Stimulated activated CD8-positive, alpha-beta memory T cell treated with anti-CD3 and anti-CD28 coated beads, Interleukin-7, amount 100 ng/mL, for 1 hour (primary cell): ENCODE measurements at places on chromosomes 4 and X.
A peak's percentile ranks its signal among the peaks of the same experiment; 100 is the strongest.

DNA sequence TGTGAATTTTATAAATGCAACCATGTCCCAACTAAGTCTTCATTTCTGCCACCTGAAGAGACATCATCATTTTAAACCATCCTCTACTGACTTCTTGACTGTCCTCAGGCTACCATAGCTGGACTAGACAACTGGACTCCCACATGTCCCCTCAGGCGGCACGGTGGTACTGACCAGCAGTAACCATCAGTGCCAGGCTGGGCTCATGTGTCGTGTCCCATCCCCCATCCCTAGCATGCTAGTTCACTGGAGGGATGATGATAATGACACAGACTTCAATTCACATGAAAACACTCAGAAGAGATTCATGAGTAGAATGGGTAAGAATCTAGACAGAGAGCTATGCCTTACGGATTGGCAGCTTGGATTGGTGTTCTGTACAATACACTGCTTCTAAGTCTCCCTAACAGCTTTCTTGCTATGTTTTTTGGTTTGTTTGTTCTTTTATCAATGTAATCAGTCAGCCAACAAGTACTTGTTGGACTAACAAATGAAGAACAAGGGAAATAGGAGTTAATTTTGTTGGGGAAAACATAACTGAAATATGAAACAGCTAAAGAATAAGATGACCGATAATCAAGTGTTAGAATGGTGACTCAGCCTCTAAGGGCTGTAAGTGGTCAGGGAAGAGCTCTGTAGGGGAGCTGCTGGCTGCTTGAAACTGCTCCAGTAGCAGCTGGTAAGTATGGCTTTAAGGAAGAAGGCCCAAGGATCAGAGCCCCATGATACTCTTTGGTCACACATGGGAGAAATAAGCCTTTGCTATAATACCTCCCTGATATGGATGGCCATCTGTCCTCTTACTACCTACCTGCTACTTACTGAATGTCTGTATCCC, 10.3 kb downstream of the ZDHHC9 start:
- DNase-seq: no peak

- no peak for DNase-seq
Observed at GRCh38 chr4:78902298-78902697, 36.9 kb downstream of the PAQR3 start.

DNA sequence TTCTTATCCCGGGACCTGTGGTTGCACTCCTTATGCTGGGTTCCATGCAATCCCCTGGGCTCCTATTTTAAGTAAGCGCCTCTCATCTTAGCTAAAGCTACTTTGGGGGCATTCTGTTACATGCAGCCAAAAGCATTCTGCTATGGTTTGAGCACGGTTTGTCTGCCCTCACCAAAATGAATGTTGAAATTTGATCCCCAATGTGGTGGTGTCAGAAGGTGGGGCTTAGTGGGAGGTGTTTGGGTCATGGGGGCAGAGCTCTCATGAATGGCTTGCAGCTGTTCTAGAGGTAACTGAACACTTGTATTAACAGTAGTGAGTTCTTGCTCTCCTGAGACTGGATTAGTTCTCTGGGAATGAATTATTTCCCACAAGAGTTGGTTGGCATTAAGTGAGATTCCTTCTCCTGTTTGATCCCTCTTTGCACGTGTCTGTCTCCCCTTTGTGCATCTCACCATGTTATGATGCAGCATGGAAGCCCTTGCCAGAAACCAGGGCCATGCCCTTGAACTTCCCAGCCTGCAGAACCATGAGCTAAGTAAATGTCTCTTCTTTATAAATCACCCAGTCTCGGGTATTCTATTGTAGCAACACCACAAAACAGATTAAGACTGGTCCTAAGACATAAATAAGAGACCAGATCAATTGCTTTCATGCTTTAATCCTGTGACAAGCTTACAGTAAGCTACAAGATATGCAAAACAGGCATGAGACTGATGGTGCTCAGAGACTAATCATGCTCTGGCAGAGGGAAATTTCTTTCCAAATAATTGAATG, 141.8 kb downstream of the TSPAN5 start:
- DNase-seq: no peak

- no peak for DNase-seq
Observed at GRCh38 chrX:68874076-68874475, 45.3 kb downstream of the EFNB1 start.

DNA sequence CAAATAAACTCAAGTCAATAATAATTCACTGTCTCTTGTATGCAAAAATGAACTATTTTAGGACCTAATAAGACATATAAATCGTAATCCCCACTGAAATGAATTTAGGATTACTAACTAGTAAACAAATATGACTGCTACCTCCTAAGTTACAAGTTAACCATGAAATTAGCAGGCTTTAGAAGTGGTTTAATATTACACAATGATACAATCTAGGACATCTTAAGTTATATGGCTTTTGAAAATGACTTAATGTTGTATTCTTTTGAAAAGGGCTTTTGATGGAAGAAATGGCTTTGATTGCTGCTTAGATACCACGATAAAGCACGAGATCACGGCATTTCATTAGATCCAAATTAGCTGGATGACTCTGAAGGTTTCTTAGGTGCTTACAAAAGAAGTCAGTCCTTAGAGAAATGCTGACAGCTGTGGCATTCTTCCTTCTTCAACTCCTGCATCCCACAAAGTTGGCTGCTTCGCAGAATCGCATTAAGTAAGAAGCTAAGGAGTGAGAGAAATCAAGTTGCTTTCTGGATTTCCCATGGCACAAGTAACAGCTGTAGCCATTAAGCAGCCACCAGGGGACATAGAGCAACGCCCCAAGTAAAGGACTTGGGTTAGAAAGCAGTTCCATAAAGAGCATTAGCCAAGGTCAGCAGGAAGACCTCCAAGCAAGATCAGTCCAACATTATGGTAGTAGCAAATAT, 6.9 kb downstream of the SLC10A7 start:
- DNase-seq: no peak

DNA sequence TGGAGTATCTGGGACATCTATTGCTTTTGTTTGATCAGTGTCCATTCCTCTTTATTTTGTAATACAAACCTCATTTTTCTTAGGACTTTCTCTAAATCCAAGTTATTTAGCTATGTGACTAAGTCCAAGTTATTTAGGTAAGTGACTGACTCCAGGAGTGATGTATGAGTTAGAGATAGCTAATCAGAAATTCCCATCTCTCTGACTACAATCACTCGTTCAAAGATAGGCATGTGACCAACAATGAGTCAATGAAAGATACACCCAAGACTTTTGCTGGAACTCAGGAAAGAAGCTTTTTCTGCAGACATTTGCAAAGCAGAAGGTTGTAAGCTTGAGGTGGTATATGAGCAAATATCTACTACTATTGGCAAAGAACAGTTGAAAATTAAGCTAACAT, 72.5 kb upstream of the KCNIP4 start:
- no peak for DNase-seq

GRCh38 chr4:41318839-41319530, 62.3 kb downstream of the UCHL1 start:
- no peak for DNase-seq

GRCh38 chr4:163967263-163967662, 472.8 kb downstream of the TMA16 start:
- DNase-seq: no peak

GRCh38 chr4:81137446-81137845, 77.6 kb downstream of the PRKG2 start:
- DNase-seq: no peak

DNA sequence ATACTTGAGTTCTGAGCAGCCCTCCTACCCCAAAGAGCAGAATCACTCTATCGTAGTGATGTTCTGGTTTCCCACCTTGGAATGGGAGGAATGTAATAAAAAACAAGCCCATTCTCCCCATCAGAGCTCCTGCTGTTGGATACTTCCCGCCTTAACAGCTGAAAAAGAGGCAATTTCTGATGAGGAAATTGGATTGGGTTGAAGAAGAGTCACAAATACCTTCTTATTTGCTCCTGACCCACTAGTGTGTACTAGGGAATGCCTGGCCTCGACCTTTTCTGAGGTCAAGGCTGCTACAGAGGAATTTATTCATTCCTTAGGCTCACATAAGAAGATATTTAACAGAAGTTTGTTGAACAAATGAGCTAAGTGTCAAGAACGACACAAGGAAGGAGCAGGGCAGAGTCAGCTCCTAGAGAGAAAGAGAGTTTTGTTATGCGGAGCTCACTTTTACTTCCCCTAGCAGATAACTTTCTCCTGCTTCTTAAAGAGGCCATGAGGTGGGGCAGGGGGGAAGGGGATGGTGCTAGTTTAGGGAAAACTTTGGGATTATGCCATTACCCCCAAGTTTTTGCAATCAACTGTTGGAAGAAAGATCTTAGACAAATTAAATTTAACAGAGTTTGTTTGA, 273.8 kb upstream of the CLNK start:
- DNase-seq: no peak

- DNase-seq: no peak
Observed at GRCh38 chr4:117560329-117560728, 474.0 kb upstream of the NDST3 start.

- no peak for DNase-seq
Observed at GRCh38 chr4:114780205-114780604, 181.6 kb downstream of the UGT8 start.

GRCh38 chr4:7183161-7183560, 9.2 kb upstream of the SORCS2 start:
- DNase-seq: no peak

DNA sequence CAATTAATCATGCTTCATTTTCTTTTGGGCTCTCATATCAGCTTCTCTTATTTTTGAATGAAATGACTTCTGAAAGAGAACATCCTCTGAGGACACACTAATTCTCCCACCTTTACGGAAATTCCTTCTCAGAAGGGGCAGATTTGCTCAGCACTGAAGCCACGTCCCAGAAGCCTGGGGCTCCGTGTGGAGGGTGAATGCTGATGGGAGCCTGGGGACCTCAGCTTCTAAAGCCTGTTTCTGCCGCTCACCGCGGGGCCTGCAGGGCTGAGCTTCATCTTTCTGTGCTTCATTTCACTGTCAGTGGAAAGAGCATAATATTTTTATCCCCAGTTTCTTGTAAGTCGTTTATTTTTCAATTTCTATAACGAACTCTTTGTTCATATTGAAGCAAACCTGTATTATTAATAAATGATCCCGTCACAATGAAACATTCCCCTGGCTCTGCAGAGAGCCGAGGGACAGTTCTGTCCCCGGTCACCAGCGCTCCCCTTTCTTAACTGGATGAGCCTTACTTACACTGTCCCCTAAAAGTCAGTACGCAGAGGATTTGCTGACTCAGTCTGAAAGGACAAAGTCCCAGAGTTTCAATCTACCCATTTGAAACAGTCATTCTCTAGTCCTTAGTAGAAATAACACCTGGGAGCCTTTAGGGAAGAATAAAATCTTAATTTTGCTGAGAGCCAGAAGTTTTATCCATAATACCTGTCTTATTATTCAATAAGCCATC, 364.6 kb upstream of the FAT1 start:
- no peak for DNase-seq

- no peak for DNase-seq
Observed at GRCh38 chrX:63526863-63527262, 175.7 kb upstream of the SPIN4 start.

DNA sequence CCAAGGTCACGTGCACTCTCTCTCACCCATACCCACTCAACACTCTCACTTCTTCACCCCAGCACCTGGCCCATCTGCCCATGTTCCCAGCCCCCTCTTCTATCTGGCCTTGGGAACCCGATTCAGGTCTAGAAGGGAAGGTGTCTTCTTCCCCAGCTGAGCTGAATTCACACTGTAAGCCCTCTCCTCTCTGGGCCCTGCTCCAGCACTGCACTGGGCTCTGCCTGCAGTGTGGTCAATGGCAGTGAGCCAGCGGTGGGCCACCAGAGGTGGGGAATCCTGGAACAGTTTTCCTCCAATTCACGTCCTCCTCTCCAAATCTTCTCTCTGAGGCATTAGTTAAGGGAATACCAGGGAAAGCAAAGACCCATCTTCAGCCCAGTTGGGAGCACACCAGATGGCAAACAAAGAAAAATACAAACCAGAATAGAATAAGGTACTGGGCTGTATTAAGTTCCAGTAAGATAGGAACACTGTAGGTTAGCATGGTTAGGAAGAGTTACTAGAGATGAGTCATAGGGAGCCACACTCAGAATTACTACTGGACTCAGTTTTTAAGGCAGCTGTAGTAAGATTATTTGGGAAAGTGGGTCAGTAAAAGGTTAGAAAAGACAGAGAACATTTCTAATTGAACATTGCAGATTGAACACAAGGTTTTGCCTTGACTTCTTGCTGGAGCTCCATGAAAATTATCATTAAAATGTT, 5.0 kb downstream of the AWAT2 start:
- no peak for DNase-seq

GRCh38 chr4:43411226-43411625, 518.7 kb downstream of the GRXCR1 start:
- DNase-seq: no peak

DNA sequence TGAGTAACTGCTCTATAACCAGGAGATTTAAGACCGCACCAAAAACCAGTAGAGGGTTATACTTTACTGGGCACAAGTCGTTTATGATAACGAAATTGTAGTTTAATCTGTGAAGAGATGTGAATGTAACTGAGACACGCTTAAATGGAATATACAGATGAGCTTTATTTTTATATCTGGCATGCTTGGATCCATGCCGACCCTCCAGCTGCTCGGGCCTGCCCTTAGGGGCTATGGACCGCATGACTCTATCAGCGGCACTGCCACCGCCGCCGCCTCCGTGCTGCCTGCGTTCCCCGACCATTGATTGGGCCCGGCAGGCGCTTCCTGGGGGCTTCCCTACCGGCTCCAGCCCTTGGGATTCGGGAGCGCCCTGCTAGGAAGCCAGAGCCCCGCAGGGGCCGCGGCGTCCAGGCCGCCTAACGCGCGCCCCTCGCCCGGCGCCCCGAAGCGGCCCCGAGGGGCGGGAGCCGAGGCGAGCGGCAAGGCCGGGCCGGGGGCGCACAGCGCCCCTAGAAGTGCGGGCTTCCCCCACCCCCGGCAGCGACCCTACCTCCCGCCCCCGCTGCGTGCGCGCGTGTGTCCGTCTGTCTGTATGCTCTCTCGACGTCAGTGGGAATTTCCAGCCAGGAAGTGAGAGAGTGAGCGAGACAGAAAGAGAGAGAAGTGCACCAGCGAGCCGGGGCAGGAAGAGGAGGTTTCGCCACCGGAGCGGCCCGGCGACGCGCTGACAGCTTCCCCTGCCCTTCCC, at the start of gene NFKB1:
Gene NFKB1 (plus strand): TSS at position 664 of the 751 bp plus-strand sequence. CDS start 24,160 bp downstream, outside the sequence.
- peak; percentile 71 for DNase-seq

DNA sequence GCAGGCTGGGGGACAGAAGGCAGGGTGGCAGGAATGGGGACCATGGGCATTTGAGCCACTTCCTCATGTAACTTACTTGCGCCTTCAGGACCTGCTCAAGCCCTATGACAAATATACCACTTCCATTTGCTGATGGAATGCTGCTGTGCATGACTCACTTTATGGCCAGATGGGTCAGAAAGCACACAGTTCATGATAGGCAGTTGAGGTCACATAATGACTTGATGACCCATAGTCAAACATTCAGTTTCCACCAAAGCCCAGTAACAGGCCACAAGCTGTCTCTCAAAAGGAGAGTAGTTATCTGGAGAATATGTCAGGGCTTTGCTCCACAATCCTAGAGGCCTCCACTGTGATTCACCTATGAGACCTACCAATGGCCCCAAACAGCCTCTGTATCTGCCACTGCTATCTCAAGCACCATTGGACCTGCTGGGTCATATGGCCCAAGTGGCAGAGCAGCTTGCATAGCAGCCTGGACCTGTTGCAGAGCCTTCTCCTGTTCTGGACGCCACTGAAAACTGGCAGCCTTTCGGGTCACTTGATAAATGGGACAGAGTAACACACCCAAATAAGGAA, 5.3 kb upstream of the PAPSS1 start:
- DNase-seq: no peak

- no peak for DNase-seq
Observed at GRCh38 chr4:176789955-176790354, 2.8 kb downstream of the VEGFC start.

- no peak for DNase-seq
Observed at GRCh38 chr4:13543839-13544605, at the start of gene NKX3-2. TSS of gene NKX3-2 (minus strand) at chr4:13544508. CDS start at chr4:13544414, 94 bp downstream.

GRCh38 chrX:112851161-112851779, 10.6 kb upstream of the AMOT start:
- no peak for DNase-seq
